COLO829 (cell line): ENCODE measurements at places on chromosomes 1 and 21.
A peak's percentile ranks its signal among the peaks of the same experiment; 100 is the strongest.

DNA sequence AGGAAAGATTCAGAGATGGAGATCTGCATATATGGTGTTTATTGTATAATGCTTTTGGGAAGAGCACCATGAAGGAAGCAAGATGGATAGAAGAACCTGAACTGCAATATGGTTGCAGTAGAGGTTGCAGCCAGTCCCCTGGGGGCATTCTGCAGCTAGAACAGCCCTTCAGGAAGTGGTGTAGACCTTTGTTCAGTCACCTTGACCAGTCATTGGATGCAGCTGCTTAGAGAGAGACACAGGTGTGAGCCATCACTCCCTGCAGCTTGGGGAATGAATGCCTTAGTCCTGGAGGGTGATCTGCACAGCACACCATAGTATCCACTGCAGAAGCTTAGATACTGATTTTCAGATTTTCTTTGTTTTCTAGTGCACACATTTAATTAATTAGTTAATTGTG is 42.3 kb downstream of the NEK7 start:
- DNase-seq, result no peak

DNA sequence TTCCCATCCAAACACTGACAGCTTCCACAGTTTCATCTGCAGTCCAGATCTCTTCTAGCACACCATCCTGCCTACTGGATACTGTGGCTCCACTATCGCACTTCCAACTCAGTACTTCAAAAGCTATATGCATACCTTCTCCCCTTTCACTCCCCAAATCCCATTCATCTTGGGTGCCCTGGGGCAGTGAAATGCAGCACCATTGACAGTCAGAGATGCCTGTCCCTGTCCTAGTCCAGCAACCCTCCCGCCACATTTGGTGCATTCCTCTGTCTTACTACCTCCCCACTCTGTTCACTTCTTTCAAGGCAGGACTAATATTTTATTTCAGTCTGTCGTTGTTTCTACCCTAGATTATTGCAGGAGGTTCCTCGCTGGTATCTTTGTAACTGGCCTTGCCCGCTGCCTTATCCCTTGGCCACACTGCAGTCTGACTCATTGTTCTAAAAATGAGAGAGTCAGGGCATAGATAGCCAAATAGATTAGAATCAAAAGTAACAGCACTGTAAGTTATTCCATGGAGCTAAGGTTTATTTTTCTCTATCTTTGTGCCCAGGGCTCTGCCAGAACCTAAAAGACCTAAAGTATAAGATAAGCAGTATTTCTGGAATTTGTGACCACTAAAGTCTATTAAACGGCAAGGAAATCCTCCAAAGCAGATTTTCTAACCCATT is 96.7 kb downstream of the ESRRG start:
- DNase-seq, result no peak

DNA sequence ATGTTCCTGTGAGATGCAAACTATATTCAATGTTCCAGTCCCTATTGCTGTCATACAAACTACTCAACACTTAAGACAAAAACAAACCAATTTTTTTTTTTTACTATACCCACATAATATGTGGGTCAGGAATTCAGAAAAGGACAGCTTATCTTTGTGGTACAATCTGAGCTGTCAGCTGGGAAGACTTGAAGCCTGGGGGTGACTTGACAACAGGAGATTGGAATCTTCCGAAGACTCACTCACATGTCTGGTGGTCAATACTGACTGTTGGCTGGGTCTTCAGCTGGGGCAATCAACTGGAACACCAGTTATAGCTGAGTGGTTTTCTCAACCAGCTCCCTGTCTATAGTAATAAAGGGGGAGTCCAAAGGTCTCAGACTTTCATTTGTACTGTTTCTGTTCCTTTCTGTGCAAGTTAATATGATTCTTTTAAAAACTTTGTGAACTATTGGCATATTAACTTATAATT is 81.7 kb upstream of the ATP1B1 start:
- DNase-seq, result no peak

GRCh38 chr1:232207073-232207866 is 422.7 kb downstream of the SIPA1L2 start:
- no peak for DNase-seq

- DNase-seq, result no peak
These were observed 54.7 kb downstream of the RHBG start for GRCh38 chr1:156423422-156424352.

DNA sequence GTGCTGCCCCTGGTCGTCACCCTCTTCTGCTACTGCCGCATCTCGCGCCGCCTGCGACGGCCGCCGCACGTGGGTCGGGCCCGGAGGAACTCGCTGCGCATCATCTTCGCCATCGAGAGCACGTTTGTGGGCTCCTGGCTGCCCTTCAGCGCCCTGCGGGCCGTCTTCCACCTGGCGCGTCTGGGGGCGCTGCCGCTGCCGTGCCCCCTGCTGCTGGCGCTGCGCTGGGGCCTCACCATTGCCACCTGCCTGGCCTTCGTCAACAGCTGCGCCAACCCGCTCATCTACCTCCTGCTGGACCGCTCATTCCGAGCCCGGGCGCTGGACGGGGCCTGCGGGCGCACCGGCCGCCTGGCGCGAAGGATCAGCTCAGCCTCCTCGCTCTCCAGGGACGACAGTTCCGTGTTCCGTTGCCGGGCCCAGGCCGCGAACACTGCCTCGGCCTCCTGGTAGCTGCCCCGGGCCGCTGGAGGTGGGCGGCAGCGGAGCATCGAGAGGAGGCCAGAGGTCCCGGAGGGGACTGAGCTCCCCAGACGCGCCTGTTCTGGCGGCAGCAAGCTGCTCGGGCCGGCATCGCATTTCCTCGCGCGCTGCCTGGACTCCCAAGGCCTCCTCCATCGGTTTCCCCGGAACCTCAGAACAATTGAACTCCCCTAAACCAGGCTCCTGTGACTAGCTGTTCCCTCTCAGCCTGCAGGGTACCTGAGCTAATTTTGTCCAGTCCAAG is 1.1 kb downstream of the GPR25 start:
- DNase-seq, result no peak

GRCh38 chr1:87358219-87358618 is 29.5 kb downstream of the LMO4 start:
- no peak for DNase-seq

- no peak for DNase-seq
These were observed 31.6 kb downstream of the VN1R5 start for GRCh38 chr1:247287460-247287859.

- no peak for DNase-seq
These were observed 35.5 kb downstream of the CACHD1 start for GRCh38 chr1:64505232-64505943.

DNA sequence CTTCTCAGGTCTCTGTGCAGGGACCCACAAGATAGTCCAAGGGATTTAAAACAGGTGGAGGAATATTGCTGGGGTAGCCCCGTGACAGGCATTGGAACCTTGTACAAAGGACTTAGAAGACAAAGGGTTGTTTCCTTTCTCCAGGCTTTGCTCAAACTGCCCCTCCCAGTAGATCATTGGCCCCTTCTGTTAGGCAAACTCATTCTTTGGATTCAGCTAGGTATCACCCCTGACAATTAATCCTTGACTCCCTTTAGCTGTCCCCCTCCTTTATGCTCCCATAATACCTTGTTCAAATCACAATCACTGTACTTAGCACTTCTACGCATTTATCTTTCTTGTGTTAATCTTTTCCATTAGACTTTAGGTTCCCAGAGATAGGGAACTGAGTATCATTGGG is 360.5 kb downstream of the KCNH1 start:
- no peak for DNase-seq

DNA sequence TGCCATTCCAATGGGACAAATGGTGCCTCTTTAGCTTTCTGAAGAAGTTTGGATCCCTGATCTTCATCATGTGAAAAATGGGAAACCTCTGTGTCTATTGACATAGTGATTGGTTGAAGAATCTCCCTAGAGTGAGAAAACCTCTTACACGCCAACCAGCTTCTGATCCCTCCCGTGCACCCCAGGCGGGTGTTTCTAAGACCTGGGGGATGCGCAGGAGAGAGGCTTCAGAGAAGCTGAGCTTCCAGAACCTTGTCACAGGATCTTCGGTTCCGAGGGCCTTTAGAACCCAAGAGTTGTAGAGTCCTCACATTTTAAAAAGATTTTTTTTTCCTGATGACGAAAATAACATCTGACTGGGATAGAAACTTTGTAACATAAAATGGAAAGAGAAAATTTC is 11.3 kb downstream of the PODN start:
- DNase-seq, result no peak

DNA sequence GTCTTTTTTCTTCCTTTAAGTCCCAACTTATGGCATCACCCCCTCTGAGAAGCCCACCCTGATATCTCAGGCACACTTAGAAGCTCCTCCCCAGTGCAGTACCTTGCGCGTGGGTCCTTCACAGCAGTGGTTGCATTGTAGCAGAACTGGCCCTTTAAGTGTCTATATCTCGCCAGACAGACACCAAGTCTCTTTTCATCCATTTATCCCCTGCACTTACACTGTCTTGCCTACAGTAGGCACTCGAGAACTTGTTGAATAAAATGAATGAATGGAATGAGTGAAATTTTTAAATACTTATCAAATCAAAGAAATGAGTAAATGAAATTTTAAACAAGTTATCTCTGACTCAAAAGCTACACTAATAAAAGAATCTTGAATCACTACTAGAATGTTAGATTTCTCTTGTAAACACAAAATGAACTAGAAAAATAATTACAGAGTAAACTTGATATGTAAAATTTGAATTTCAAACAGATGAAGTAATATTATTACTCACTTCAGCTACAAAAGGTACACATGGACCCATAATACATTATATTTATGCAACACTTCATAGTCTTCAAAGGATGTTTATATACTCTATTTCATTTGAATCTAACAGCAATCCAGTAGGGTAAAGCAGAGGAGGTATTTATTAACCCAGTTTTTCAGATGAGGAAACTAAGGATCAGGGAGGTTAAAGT is 54.7 kb upstream of the MAN1A2 start:
- peak; percentile 23 for DNase-seq

DNA sequence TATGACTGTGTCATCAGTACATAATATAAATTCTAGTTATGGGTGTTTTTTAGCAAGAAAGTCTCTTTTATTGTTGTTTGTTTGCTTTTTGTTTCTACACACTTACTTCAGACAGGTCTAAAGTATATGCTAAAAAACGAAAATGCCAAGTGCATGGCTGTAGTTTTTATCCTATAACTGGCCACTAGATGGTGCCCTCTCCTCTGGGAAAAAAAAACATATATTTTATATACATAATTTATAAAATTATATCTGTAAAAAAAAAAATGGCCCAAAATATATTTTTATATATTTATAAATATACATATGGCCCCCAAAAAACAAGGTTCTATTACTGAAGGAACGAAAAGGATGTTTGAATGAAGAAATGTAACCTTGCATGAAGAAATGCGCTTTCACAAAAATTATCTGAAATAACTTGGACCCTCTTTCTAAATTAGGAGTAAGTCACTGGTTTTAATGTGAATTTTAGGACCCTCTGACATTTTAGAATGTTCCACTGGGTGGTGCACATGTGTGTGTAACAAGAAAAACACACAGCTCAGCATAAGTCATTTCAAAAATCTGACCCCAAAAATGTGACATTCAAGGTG is 93.5 kb downstream of the TTLL7 start:
- no peak for DNase-seq

DNA sequence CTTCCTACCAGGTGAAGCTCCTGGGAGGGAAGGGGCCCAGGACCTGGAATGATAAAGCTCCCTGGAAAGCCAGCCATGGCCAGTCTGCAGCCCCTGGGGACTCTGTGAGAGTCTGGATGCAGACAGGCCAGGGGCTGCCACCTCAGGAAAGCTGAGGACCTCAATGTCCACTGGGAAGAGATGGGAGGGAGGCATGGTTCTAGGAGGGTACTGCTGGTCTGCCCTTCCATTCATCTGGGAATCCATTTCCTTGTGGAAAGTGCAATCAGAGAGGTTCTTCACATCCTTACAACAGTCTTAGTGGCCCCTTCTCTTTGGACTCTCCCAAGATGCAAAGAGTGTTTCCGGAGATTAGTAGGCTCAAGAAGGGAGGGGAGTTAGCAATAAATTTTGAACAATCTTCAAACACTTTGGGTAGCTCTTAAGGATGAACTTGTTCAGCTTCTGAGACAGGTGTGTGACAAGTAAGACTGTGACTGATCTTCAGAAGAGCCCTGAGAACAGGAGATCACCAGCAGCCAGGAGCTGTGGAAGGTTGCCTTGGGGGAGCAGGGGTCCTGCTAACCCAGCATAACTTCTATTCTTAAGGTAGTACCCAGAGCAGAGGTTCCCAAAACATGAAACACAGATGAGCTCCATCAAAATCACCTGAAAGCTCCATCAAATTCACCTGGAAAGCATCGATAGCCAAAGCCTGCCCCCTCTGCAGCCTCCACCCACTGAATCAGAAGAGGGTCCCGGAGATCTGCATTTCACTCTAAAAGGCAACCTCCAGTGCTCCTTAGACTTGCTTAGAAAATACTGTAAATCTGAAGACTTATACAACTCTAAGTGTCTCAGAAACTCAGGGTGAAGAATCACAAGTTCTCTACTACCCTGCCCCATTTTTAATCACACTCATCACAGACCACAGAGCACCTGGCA is 616 bp upstream of the LAX1 start:
- no peak for DNase-seq

DNA sequence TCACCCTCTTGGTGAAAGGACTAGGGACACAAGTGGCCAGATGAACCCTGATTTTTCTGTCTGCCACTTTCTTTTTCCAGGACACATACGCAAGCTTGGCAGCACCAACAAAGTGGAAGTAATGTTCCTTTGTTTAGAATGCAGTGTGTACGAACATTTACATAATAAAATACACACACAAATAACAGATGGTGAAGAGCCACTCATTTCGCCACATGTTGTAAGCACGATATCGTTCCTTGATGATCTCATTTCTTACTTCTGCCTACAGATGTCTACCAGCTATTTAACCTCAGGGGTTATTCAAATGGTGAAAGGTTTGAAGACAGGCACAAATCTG is 670.2 kb upstream of the CXADR start:
- DNase-seq, result no peak

DNA sequence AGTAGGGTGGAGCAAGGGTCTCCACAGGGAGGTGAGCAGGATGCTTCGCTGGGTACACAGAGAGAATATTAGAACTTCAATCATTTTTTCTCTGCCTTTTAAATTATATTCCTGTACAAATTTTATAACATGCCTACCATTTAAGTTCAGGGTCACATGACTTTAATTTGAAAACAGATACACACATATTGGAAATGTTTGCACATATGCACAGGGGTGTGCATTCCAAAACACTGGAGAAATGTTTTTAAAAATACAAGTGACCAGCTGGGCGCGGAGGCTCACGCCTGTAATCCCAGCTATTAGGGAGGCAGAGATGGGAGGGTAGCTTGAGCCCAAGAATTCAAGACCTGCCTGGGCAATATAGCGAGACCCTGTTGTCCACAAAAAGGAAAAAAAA is 39.7 kb downstream of the NIPAL3 start:
- no peak for DNase-seq
